ENCODE measurements at places on chromosomes 3 and 15.

DNA sequence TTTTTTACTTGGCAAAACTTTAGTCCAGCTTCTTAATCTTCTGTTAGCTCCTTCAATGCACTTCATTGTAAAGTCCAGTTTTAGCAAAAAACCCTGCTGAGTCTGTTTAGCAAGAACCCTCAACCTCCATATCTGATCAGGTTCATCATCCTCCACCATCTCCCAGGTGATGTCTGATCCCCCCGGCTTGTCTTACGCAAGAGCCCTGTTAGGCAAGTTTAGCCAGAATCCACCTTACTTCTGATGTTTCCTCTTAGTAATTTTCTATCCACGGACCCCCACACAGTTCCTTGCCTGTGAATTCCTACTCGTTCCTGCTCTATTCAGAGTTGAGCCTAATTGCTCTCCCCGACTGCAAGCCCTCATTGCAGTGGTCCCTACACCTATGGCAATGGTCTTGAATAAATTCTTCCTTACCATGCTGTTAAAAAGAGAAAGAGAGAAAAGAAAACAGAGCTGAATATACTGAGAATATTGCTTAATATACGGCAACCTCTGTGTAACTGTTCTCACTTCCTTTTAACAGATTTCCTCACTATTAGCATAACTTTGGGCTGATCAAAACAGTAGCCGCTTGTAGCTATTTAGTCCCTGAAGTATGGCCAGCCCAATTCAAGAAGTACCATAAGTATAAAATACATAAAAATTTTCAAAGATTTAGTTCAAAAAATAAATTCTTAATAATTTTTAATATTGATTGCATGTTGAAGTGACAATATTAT is 78.7 kb upstream of the MME start:
- DNase-seq: no peak

DNA sequence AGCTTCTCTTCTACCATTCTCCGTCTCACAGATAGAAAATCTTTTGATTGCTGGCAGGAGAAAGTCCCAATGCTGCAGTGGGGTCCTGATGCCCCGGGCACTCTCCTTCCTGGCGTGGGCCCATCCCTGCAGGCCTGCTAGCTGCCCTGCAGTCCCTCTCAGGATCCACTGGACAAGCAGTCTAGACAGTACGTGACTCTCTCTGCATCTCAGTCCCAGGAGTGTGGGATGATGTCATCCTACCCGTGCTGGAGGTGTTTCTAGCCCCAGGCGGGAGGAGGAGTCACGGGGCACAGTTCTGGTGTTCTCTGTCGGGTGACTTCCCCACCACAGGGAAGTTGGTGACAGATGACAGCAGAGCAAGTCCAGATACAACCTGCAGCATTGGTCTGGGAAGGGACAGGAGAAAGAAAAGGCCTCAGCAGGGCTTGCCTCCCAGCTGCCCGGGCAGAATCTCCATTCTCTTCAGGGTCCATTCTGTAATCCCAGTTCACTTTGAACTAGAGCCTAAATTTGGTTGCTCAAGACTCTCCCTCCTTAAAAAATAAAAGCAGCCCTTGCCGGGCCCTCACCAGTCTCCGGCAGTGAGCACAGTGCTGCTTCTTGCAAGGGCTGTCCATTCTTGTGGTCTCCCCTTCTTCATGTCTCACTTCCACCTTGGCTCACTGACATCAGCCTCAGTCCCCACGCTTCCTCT is 30.6 kb downstream of the SLC28A1 start:
- DNase-seq: no peak

DNA sequence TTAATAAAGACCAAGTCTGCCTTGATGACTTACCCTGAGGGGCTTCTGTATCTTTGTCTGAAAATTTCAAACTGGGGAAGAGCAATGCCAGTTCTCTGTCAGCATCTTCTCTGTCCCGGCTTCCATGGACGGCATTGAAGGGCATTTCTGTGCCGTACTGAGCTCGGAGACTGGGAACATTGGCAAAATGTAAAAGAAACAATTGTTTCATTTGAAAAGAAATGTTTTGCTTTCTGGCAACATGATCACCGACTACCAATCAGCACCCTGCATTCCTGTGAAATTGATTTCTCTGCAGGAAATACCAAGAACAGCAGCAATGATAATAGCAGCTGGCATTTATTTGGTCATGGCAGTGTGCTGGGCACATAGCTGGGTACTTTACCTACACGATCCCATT is 26.2 kb downstream of the NME9 start:
- no peak for DNase-seq

DNA sequence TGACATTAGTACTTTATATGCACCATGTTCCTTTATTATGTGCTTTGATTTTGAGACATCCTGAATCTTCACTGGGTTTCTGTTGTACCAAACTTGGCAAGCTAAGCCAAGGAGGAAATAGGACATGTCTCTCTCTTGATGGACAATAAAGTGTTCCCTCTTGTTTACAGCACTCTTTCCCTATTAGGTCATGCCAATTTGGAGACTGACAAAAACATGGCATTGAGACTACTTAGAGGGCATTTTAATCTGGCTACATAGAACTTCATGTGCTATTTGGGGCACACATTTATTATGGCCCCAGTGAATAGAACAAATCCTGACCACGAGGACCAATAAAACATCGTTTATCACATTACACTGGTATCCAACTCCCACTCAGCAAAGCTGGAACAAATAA is 85.3 kb upstream of the TNFSF10 start:
- no peak for DNase-seq

GRCh38 chr3:136909187-136909586 is 47.2 kb downstream of the NCK1 start:
- DNase-seq: peak; percentile 84

DNA sequence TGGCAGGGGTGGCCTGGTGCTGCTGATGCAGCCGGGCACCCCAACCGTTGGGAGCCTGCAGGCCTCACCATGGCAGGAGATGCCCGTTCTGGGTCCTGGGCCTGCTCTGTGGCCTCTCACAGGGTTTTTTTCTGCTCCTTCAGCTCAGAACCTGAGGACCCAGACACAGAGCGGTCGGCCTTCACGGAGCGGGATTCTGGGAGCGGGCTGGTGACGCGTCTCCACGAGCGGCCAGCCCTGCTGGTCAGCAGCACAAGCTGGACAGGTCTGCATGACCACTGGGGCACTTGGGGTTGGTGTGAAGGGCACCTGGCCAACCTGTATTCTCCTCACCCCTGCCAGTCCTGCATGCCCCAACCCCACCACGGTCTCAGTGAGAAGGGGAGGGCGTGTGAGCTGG is 10.3 kb downstream of the ALG1L2 start:
- no peak for DNase-seq

DNA sequence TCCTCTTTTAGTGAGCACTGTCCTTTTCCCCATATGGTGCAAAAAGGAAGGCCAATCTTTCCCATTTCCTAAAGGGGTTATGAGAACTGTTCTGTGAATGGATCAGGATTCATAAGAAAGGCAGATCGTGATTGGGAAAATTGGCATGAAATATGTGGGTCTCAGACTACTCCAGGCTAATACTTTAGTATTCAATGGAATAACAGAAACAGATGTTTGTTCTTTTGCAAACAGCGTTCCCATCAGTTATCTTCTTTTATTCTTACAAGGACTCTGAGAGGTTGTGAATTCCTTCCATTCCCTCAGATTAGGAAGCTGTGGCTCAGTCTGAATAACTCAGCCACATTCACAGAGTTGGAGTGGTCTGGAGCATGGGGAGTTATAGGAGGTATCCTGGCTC is 51.3 kb upstream of the MTMR10 start:
- DNase-seq: no peak

GRCh38 chr3:114418107-114418506 is 124.3 kb downstream of the TIGIT start:
- no peak for DNase-seq

- no peak for DNase-seq
Observed at GRCh38 chr3:76753599-76753998, 286.3 kb upstream of the ROBO2 start.

DNA sequence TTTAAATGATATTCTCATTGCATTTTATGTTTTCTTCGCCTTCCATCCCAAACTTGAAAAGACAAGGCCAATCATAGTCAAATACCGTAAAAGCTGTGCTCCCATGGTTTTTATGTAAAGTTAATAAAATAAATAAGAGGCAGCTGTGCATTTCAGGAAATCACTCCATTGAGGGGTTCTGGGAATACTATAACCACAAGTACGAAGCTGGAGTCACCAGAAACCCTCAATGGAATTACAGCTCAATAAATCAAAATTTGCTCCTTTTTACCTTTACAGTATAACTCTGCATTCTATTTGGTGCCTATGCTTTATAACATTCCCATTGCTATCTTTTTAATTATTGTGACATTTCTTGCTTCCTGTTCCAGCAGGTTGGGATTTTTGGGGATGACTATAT is 77.2 kb downstream of the C3orf38 start:
- DNase-seq: no peak

- no peak for DNase-seq
Observed at GRCh38 chr15:78563092-78563491, 2.2 kb upstream of the CHRNA5 start.

All from NCI-H1105 treated with DMSO at 0.1 percent for 48 hours (cell line).